Activated CD4-positive, alpha-beta memory T cell treated with anti-CD3 and anti-CD28 coated beads, Interleukin-2, amount 10 ng/mL, durations not matched to agents 7 days and 5 days (primary cell): ENCODE measurements at places on chromosomes 12 and 14. TPM values are rescaled to one million over a fixed set of nuclear protein-coding genes. Genes with fewer than 3 reads are reported as not detected.

Gene CELA1
- total RNA-seq, result not detected

Gene HOXC12
- total RNA-seq, result not detected

Gene MOK
- total RNA-seq, result 1.4 TPM

Gene PPP4R4
- total RNA-seq, result 4.9 TPM

Gene ADAMTS20
- total RNA-seq, result not detected

Gene TAS2R50
- 0.73 TPM for total RNA-seq

Gene LPAR5
- total RNA-seq, result 8.0 TPM

Gene CDKN1B
- 164 TPM for total RNA-seq

Gene YEATS4
- total RNA-seq, result 45.0 TPM

Gene ABCC9
- not detected for total RNA-seq
